ENCODE measurements at places on chromosomes 16 and 17.

DNA sequence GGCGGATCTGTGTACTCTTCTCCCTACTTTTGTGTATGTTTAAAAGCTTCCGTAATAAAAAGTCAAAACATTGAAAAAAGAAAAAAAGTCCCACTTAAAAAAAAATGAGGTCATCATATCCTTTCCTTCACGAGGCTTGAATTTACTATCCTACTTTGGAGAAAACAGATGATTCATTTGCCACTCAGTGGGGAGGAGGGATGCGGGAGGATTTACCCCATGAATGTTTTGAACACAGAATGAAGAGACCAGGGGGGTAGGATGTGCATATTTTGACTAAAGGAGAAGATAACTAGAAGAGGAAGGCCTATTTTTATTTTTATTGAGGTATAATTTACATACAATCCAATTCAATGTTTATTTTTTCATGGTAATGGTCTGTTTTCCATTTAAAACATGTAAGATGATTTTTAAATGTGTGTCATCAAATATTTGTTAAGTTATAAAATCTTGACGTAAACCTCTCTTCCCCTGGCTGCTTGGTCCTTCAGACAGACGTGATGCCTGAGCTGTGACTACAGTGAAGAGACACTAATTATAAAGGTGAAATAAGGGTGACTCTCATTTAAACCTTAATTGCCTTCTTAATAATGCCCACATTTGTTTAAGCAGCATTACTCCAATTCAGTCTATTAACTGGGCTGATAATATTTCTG is 135.4 kb upstream of the AXIN2 start:
- DNase-seq, result no peak

DNA sequence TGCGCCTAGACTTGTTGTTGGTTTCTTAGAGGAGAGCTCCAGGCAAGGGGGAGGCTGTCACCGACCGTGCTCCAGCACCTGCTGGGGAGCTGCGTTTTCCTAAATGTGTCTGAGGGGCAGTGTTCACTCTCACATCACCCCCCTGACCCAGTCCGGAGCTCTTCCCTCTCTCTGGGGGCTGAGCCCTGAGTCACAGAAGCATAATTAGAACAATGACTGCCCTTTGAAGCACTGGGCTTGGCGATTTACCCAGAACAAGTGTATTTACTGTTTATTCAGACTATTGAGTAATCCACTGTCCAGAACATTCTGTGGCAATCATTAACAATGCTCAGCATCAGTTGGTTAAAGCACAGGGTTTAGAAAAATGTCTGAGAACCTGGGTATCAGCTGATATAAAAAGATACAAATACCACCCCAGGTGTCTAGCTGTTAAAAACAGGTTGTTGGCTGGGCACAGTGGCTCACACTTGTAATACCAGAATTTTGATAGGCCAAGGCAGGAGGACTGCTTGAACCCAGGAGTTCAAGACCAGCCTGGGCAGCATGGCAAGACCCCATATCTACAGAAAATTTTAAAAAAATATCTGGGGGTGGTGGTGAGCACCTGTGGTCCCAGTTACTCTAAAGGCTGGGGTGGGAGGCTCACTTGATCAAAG is 8.1 kb downstream of the CES4A start:
- DNase-seq, result peak; percentile 16

GRCh38 chr16:49000594-49000993 is 281.0 kb downstream of the CBLN1 start:
- DNase-seq, result no peak

DNA sequence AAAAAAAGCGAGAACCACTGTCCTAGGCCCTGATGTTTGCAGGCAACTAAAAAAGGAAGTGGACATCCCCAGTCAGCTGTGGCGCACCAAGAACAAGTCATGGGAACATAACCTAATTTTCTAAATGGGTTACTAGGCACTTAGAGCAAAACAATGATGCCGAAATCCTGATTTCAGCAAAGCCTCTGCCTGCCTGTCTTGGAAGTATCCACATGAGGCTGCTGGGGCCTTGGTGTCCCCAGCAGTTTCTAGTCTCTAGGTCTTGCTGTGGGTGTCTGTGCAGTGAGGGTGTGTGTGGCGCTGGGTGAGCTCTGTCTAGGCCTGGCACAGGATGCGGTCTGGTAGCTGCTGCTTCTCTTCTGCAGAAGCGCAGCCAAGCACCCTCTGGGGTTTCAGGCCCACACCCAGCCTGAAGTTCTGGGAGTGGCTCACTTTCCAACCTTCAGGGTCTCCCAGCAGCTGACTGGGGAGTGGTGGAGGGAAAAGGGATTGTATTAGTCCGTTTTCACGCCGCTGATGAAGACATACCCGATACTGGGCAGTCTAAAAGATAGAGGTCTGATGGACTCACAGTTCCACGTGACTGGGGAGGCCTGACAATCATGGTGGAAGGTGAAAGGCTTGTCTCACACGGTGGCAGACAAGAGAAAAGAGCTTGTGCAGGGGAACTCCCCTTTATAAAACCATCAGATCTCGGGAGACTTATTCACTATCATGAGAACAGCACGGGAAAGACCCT is 21.1 kb downstream of the STH start:
- no peak for DNase-seq

DNA sequence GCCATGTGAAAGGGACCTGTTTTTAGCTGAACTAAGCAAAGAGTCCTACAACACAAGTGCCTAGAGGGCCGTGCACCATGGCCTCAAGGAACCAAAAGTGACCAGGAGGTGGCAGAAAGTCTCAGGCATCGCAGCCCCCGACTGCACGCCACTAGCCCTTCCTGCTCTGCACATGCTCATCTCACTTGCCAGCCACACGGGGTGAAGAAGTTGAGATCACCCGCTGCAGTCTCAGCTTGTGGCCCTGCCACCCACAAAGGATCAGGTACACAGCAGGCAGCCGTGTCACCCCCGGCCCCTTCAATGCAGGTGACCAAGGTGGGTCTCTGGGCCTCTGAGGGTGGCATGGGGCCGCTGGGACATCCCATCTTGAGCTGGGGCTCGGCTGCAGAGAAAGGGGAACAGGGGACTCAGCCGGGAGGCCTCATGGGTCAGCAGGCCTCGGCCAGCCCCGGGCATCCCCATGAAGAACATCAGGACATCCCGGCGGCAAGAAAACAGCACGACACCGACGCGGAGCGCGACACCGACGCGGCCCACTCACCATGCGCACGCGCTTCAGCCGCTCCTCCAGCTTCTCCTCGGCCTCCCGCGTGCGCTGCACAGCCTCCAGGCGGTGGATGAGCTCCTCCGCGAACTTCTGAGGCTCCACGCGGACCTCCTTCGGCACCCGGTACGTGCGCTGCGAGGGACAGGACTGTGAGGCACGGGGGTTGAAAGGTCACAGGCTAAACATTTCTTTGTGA is 21.0 kb downstream of the PDIA2 start:
- DNase-seq, result no peak

GRCh38 chr17:9729735-9730420 is 61.5 kb downstream of the DHRS7C start:
- peak; percentile 49 for DNase-seq

DNA sequence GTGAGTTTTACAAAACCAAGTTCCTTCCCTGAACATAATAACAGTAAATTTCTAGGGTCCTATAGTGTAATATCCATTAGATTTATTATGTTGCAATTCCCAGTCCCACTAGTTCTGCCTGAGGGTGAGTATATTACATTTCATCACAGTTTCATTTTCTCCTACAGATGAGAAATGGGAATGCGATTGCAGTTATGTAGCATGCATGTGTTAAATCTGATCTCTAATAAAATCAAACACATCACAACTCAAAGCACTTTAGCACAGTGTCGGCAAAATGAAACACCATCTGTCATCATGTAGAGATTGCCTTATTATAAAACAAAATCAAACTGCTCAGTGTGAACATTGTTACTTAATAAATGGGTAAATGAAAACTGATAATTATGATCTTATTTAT is 180.5 kb upstream of the TOX3 start:
- DNase-seq, result no peak

- no peak for DNase-seq
These were observed 5.2 kb downstream of the AXIN2 start for GRCh38 chr17:65556014-65556909.

GRCh38 chr17:214881-215331 is 33.5 kb upstream of the DOC2B start:
- DNase-seq, result no peak

DNA sequence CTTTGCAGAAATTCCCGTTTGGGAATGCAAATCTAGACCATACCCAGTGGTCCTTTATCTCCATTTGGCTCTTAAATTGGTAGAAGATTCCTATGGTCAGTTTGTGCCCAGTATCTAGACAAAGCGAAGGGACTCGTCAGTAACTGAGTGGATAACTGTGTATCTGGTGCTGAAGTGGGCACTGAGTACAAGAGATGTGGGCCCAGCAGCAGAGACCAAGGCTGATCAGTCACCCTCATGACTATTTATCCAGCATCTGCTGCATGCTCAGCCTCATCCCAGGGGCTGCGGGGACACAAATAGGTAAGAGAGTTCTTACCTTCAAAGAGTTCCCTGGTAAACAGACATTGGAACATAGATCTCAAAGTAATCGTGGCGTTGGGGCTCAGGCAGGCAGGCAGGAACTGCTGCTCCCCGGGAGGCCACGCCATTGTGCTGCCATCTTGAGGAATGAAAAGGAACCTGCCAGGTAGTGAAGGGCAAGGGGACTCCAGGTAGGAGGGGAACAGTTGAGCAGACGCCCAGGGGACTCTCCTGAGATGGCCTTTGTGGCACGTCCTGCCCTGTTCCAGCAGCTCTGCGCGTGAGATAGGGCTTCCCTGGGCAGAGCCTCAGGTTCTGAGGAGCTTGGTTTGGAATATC is 10.3 kb downstream of the NT5M start:
- no peak for DNase-seq

- no peak for DNase-seq
These were observed 38.5 kb upstream of the CNEP1R1 start for GRCh38 chr16:49986351-49987124.

GRCh38 chr17:17940441-17940911 is 31.7 kb downstream of the TOM1L2 start:
- no peak for DNase-seq

GRCh38 chr17:28057731-28058246 is 15.3 kb downstream of the NLK start:
- peak; percentile 39 for DNase-seq

DNA sequence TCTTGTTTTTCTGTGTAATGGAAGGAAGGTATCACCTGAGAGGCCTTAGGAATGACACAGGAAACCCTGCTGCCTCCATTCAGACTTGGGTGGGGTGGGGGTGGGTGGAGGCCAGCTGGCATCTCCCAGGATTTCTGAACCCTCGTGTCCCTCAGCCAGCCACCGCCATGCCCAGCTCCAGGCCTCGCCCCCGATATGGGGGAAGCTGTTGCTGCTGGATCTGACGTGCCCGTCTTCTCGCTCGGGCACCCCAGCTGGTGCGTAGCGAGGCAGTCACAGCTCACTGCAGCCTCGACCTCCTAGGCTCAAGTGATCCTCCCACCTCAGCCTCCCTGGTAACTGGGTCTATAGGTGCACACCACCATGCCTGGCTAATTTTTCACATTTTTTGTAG is 220.0 kb upstream of the CHMP6 start:
- DNase-seq, result no peak

DNA sequence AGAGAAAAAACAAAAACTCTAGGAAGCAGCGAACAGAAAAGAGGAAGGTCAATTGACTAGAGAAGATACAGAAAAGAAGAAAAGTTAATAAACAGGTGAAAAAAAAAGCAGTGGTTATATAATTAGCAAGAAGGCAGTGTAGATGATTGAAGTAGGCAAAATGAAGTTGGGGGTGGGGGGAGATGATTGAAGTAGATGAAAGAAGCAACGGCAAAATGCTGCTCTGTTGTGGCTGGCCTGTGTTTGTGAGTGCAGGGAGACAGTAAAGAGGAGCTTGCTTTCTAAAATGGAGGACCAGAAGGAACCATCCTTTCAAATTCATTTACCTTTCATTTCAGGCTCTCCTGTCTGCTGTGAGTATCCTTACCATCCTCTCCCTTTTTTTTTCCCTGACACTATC is 3.6 kb downstream of the EVI2B start:
- DNase-seq, result no peak

DNA sequence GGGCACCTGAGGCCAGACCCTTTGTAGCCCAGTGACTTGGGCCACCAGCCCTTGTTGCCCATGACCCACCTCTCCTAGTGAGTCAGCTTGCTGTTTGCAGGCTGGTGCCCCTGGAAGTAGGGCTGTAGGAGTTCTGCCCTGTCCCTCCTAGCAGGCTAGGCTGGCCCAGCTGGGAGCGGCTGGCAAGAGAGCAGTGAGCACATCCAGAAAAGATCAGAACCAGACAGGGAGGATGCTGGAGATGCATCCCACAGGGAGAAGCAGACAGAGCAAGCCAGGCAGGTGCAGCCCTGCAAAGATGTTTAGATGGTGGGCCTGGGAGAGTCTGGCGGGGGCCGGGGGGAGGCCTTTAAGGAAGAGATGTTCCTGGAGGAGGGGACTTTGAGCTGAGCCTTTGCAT is 2.4 kb downstream of the SLC5A10 start:
- no peak for DNase-seq

GRCh38 chr17:42230225-42230624 is 35.9 kb upstream of the GHDC start:
- no peak for DNase-seq

DNA sequence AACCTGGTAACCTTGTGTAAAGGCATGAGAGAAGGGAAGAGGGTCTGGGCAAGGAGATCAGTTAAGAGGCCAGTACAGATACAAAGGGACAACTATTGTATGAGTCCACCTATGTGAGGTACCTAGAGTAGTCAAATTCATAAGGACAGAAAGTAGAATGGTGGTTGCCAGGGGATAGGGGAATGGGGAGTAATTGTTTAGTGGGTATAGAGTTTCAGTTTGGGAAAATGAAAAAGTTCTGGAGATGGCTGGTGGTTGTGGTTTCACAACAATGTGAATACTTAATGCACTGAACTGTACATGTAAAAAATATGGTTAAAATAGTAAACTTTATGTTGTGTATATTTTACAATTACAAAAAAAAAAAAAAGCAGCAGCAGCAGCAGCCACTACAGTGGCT is 49.4 kb downstream of the SNTB2 start:
- DNase-seq, result no peak

GRCh38 chr16:4780235-4780634 is 7.9 kb downstream of the SEPTIN12 start:
- no peak for DNase-seq

DNA sequence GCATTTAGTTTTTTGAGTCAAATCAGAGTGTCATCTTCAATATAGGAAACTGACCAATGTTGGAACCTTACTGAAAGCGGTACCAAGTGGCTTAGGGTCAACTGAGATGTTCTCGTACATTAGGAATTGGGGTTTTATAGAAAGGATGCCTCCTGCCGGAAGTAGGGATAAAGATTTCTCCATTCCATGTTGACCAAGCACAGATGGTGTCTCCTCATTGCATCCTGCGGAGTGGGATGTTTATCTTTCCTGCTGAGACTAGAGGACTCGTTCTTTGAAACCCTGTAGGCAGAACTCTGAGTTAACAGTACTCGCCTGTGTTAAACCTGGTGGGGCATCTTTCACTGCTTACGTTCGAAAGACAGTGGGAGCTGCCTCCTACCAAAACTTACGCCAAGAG is 1.4 kb downstream of the SHISA6 start:
- no peak for DNase-seq
